Stimulated activated CD4-positive, alpha-beta T cell treated with anti-CD3 and anti-CD28 coated beads, TNF-alpha, amount 100 ng/mL, for 48 hours (primary cell): ENCODE measurements at places on chromosomes 16 and 17.

GRCh38 chr17:66711881-66712321, 123.0 kb upstream of the CACNG5 start:
- DNase-seq: no peak

GRCh38 chr16:74321356-74321755, 24.7 kb downstream of the PSMD7 start:
- DNase-seq: no peak

- DNase-seq: no peak
These were observed 2.7 kb downstream of the TNFAIP1 start for GRCh38 chr17:28338056-28338768.

- peak; percentile 59 for DNase-seq
These were observed 10.3 kb downstream of the NT5M start for GRCh38 chr17:17313350-17313991.

- DNase-seq: peak; percentile 44
These were observed 9.2 kb upstream of the CD300A start for GRCh38 chr17:74457146-74457819.

DNA sequence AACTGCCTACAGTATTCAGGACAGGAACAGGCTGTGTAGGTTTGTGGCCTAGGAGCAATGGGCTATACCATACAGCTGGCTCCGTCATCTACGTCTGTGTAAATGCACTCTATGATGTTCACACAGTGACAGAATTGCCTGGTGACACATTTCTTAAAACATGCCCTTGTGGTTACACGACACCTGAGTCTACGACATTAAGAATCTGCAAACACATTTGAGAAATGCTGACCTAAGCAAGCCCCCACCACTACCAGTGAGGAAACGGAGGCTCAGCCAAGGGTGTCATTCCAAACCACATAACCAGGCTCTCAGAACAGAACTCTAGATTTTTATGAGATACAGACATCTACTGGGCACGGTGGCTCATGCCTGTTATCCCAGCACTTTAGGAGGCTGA, 23.5 kb downstream of the USP36 start:
- peak; percentile 55 for DNase-seq

DNA sequence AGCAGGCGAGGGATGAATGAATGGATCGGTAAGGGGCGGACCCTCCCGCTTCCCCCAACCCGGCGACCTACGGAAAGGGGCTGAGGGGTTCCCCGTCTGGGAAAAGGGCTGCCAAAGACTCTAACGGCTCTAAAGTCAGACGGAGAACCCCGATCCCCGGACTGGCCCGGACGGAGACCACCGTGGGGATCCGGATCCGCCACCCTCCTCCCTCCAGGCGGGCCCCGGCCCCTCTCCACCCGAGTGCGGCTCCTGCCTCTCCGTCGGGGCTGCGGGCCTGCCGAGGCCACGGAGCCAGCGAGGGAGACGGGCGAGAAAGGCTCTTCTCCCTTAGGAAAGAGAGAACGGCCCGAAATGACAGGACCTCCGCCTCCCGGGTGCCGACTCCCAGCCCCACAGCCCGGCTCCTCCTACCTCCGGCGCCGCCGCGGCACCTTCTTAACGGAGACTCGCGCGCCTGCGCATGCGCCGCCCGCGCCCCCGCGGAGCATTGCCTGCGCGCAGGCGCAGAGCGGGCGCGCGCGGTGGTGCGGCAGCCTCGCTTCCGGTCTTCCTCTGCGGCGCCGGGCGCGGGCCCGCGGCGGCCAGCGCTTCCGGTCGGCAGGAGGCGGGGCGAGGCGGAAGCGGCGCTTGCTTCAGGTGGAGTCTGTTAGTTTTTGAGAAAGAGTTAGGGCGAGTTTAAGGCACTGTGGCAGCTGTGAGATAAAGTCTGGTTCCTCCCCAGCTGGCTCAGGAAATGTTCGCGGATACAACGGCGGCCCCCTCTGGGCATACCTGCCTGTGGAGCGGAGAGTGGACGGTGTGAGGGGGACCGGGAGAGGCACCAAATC, at the start of gene SLX4:
TSS of gene SLX4 (minus strand) at position 461 of the 830 bp plus-strand sequence. CDS start 2,642 bp downstream, outside the sequence.
- peak; percentile 81 for DNase-seq

DNA sequence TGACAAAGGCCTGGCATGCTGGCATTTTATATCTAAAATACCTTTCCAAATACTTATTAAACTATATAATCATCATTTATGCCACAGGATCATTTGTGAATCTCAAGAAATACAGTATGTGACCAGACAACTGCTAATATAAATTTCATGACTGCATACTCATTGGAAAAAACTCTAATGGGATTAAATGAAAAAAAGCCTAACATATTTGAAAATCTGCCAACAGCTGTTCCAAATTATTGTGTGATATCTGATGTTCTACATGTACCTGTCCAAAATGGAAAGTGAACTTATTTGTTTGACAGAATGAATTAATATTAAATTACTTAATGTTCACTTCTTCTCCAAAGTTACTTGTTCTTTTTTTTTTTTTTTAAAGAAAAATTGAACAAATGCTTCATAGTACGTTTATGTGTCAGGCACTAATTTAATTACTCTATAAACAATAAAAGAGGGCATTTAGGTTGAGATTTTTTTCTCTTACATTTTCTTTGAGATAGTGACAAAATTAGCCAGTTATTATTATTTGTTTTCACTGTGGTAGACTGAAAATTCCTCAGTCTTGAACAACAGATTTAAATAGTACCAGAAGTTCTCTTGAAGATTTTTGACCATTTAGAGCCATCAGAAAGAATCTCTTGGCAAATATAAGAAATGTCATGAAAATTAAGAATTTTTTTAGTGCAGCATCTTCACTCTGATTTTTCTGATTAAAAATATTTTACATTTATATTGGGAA, 114.0 kb downstream of the FTO start:
- no peak for DNase-seq

GRCh38 chr16:4852221-4852872, 5.1 kb downstream of the UBN1 start:
- no peak for DNase-seq

DNA sequence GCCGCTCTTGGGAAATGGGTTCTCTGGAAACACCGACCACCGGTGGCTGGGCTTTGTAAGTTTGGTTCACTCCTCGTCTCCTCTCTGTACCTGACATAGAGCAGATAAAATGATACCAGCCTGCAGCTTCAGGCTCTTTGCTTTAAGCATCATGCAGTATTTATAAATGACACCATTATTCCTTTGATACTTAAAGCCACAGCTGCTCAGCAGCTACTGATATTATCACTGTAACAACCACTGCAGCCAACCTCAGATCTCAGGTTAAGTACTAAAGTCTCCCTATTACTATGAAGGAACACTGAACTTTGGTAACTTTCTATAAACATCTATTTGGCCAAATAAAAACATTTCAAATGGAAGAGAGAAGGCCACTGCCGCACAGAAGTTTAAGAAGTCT, 34.6 kb downstream of the PDIA2 start:
- DNase-seq: no peak

- no peak for DNase-seq
These were observed 10.6 kb downstream of the RAB40B start for GRCh38 chr17:82687871-82688270.

GRCh38 chr17:8630227-8630801, at the start of gene MYH10:
Gene MYH10 (minus strand): TSS chr17:8630725. CDS start chr17:8623246, 7,479 bp downstream.
- DNase-seq: no peak
